ENCODE measurements at places on chromosomes 11 and 22. TPM values are rescaled to one million over a fixed set of nuclear protein-coding genes. Genes with fewer than 3 reads are reported as not detected.

Gene CCDC88B
- total RNA-seq = 2.3 TPM

Gene C22orf15
- 0.19 TPM for total RNA-seq

Gene PRR33
- total RNA-seq = not detected

Gene OR8G1
- total RNA-seq = not detected

Gene OR52H1
- 0.56 TPM for total RNA-seq

Gene FZD4
- 52.0 TPM for total RNA-seq

Gene NNMT
- 192 TPM for total RNA-seq
